Hematopoietic multipotent progenitor cell (in vitro differentiated cells): ENCODE measurements at places on chromosomes 3 and 15. TPM values are rescaled to one million over a fixed set of nuclear protein-coding genes. Genes with fewer than 3 reads are reported as not detected.

CYP11A1 gene
- not detected for total RNA-seq

CACNA2D2 gene
- 1.1 TPM for total RNA-seq

C3orf20 gene
- under 0.01 TPM for total RNA-seq

C2CD4A gene
- under 0.01 TPM for total RNA-seq

RETNLB gene
- not detected for total RNA-seq

CRBN gene
- total RNA-seq, result 107 TPM

STRIT1 gene
- not detected for total RNA-seq

TF gene
- under 0.01 TPM for total RNA-seq

CCPG1 gene
- 12.7 TPM for total RNA-seq

GASK1A gene
- total RNA-seq, result 1.6 TPM

STRC gene
- 0.54 TPM for total RNA-seq

BFSP2 gene
- total RNA-seq, result 0.27 TPM

GREM1 gene
- total RNA-seq, result under 0.01 TPM

CPN2 gene
- total RNA-seq, result not detected

HYAL1 gene
- 0.27 TPM for total RNA-seq

WNT5A gene
- not detected for total RNA-seq

SH2D7 gene
- total RNA-seq, result not detected

TASOR gene
- 28.5 TPM for total RNA-seq

IL5RA gene
- 2.2 TPM for total RNA-seq

CPLX3 gene
- total RNA-seq, result not detected

DUOXA2 gene
- under 0.01 TPM for total RNA-seq

LDHAL6B gene
- total RNA-seq, result not detected

TUSC7 gene
- total RNA-seq, result not detected

PLXNB1 gene
- 20.7 TPM for total RNA-seq

CYP19A1 gene
- total RNA-seq, result not detected

SPSB4 gene
- 0.27 TPM for total RNA-seq

C3orf70 gene
- under 0.01 TPM for total RNA-seq

C15orf62 gene
- 1.1 TPM for total RNA-seq

PTX3 gene
- 2.2 TPM for total RNA-seq

CHRD gene
- under 0.01 TPM for total RNA-seq

TNNC1 gene
- 0.54 TPM for total RNA-seq

RARRES1 gene
- 0.81 TPM for total RNA-seq

PDCD10 gene
- 20.5 TPM for total RNA-seq

SAMMSON gene
- total RNA-seq, result under 0.01 TPM

LMCD1 gene
- 0.81 TPM for total RNA-seq

DCLK3 gene
- total RNA-seq, result not detected

CLDN18 gene
- total RNA-seq, result not detected

ARPP21 gene
- 0.54 TPM for total RNA-seq

PRTG gene
- 0.27 TPM for total RNA-seq

GOLGA6L10 gene
- total RNA-seq, result 0.54 TPM

SERPINI2 gene
- 1.6 TPM for total RNA-seq

MORC1 gene
- under 0.01 TPM for total RNA-seq

ABCC5 gene
- 18.3 TPM for total RNA-seq

CHRFAM7A gene
- 10.2 TPM for total RNA-seq

CPNE4 gene
- not detected for total RNA-seq

SLC9C1 gene
- 0.54 TPM for total RNA-seq
